Pulmonary artery endothelial cell (primary cell): ENCODE measurements at places on chromosomes 4 and X. TPM values are rescaled to one million over a fixed set of nuclear protein-coding genes. Genes with fewer than 3 reads are reported as not detected.

The ATOH1 gene
- total RNA-seq: not detected in 2 replicates

The MAGEE2 gene
- not detected in 2 replicates for total RNA-seq

The HMGB2 gene
- 125 and 230 TPM in 2 replicates for total RNA-seq

The SPANXA2 gene
- total RNA-seq: not detected in 2 replicates

The S100P gene
- total RNA-seq: 0.07 TPM in 1 of 2 replicates, not detected in the other

The PI4K2B gene
- total RNA-seq: 27.2 and 35.7 TPM in 2 replicates
